Stimulated activated CD8-positive, alpha-beta memory T cell treated with anti-CD3 and anti-CD28 coated beads, Interleukin-7, amount 100 ng/mL, for 48 hours (primary cell): ENCODE measurements at places on chromosomes 13 and 19.

- DNase-seq = no peak
Measured at GRCh38 chr13:85694992-85695391, 104.2 kb downstream of the SLITRK6 start.

- DNase-seq = no peak
Measured at GRCh38 chr19:18102916-18103542, 5.5 kb downstream of the MAST3 start.

GRCh38 chr19:50912727-50913716 lies 1.8 kb upstream of the KLK4 start:
- DNase-seq = peak; percentile 26

GRCh38 chr19:34837262-34837661 lies 64.2 kb upstream of the ZNF599 start:
- no peak for DNase-seq

DNA sequence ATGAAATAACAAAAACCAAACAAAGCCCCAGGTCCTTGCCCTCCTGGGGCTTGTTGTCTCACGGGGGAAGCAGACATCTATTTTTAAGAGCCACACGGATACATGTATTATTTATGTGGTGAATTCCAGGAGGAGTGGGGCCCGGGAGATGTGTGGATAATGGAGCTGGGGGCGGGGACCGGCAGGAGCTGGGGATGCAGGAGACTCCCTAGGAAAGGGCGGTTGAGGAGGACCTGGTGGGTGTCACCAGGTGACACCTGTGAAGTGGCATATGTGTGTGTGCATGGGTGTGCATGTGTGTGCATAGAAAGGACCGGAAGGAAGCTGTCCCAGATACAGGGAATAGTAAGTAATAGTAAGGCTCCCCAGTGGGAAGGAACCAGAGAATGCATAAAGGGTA lies 148.9 kb downstream of the URI1 start:
- DNase-seq = no peak

DNA sequence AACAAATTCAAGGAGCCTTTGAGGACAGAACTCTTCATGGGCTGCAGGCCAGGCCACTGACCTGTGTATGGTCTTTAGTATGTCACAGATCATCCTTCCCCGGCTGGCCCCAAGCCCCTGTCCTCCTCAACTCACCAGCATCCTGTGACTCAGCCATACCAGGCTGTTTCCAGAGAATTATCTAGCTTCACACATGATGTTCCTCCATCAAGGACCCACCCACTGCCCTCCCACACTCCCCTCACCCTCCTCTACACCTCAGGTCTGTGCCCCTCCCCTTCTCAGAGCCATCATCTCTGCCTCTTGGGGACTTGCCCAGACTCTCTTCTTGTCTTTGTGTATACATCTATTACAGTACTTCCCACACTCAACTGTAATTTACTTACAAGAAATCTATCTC lies 14.7 kb downstream of the DCT start:
- peak; percentile 39 for DNase-seq

- DNase-seq = no peak
Measured at GRCh38 chr13:50334115-50334778, 319.0 kb downstream of the KCNRG start.

DNA sequence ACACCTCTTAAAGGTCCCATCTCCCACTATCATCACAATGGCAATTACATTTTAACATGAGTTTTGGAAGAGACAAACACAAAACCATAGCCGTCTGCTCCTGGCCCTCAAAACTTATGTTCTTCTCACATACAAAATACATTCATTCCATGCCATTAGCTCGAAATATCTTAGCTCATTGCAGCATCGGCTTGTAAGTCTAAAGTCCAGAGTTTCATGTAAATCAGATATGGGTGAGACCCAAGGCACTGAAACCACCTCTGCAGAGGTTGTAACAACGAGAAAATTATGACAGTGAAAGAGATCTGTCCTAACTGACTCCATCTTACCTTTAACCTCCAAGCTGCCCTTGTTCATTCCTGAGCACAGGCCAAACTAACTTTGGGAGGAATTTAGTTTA lies 635.0 kb upstream of the SPRY2 start:
- DNase-seq = no peak

- DNase-seq = no peak
Measured at GRCh38 chr13:104694397-104694796, 1628.2 kb upstream of the SLC10A2 start.
